H1 (cell line): ENCODE measurements at places on chromosomes 16 and 17. TPM values are rescaled to one million over a fixed set of nuclear protein-coding genes. Genes with fewer than 3 reads are reported as not detected.

- no peak for DNase-seq
These were observed 94.3 kb downstream of the C17orf67 start for GRCh38 chr17:56739376-56739775.

DNA sequence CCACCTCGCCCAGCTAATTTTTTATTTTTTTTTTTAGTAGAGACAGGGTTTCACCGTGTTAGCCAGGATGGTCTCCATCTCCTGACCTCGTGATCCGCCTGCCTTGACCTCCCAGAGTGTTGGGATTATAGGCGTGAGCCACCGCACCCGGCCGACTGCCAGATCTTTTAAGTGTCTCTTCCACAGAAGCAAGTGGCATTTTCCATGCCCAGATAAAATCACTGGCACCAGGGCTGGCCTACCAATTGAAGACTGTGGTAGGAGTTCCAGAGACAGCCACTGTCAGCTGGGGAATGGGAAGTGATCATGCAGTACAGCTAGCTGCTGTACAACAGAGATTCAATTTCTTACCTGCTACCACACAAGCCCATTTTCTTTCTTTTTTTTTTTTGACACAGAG lies 17.9 kb downstream of the CNP start:
- no peak for DNase-seq

GRCh38 chr16:84578538-84579126 lies 39.2 kb downstream of the COTL1 start:
- no peak for DNase-seq

- DNase-seq: no peak
These were observed 89.0 kb downstream of the SYCE1L start for GRCh38 chr16:77288222-77288621.

- DNase-seq: no peak
These were observed 6.4 kb downstream of the SCNN1G start for GRCh38 chr16:23188911-23189310.

- DNase-seq: no peak
These were observed 14.7 kb downstream of the RABEP2 start for GRCh38 chr16:28910086-28911031.

GRCh38 chr17:38701504-38702165 lies 3.4 kb upstream of the MLLT6 start:
- no peak for DNase-seq

GRCh38 chr17:5248821-5249479 lies 14.3 kb upstream of the SCIMP start:
- no peak for DNase-seq

DNA sequence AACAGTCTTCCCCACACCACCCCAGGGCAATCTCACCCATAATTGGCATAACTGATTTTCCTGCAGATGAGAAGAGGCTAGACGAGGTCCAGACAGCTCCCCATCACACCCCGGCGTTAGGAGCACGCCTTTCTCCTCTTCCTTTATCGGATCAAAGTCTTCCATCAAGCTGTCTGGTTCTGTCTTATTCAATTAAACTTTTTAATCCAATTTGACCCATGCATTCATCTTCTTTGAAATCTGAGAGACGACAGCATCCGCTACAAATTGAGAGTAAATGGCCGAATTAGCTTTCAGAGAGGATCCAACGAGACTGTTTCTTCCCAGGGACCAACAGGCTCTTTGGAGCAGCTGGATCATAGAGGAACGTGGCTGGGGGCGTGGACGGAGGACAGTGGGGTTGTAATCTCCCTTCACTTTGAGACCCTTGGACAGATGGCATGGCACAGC lies 44.4 kb upstream of the GPRC5B start:
- no peak for DNase-seq

DNA sequence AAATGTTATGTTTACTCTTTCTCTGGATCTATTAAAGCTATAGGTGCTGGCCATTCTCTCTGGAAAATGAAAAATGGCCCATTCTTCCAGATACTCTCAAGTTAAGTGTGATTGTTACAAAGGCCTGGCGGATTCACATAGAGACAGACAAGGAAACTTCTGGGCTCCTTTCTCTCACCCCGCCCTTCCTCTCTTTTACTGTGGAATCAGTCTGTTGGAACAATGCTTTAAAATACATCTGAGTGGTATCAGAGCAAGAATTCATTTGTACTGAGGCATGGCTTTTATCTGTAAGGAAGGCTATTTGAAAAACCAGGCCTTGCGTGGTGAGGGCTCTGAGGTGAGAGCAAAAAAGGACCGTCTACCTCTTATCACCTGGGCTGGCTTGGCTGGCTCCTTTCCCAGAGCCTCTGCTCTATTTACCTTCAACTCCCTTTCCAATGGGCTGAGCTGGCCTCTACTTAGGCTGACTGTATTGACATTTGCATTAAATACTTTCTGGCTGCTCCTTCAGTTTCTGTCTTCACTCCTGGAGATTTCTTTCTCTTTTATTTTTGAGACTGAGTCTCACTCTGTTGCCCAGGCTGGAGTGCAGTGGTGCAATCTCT lies 274.0 kb downstream of the PHKB start:
- DNase-seq: no peak

- no peak for DNase-seq
These were observed 9.7 kb upstream of the ANKS4B start for GRCh38 chr16:21223787-21224186.

GRCh38 chr16:59597269-59597668 lies 863.2 kb upstream of the GOT2 start:
- DNase-seq: no peak

- DNase-seq: peak; percentile 62
These were observed 16.5 kb downstream of the CDIP1 start for GRCh38 chr16:4522051-4522581.

DNA sequence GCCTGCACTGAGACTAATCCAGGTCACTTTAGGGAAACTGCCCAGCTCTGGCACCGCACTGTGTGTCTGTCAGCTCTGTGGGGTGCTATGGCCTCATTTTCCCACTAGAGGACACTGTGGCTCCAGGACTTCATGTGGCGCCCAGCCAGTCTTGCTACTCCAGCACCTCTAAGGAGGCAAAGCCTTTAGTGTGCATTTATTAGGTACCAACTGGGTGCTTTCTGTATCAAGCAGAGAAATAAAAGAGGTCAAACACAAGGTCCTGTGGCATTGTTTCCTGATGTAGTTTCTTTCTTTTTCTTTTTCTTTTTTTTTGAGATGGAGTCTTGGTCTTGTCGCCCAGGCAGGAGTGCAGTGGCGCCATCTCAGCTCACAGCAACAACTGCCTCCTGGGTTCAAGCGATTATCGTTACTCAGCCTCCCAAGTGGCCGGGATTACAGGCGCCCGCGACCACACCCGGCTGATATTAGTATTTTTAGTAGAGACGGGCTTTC lies 12.5 kb upstream of the RHBDL3 start:
- peak; percentile 59 for DNase-seq

DNA sequence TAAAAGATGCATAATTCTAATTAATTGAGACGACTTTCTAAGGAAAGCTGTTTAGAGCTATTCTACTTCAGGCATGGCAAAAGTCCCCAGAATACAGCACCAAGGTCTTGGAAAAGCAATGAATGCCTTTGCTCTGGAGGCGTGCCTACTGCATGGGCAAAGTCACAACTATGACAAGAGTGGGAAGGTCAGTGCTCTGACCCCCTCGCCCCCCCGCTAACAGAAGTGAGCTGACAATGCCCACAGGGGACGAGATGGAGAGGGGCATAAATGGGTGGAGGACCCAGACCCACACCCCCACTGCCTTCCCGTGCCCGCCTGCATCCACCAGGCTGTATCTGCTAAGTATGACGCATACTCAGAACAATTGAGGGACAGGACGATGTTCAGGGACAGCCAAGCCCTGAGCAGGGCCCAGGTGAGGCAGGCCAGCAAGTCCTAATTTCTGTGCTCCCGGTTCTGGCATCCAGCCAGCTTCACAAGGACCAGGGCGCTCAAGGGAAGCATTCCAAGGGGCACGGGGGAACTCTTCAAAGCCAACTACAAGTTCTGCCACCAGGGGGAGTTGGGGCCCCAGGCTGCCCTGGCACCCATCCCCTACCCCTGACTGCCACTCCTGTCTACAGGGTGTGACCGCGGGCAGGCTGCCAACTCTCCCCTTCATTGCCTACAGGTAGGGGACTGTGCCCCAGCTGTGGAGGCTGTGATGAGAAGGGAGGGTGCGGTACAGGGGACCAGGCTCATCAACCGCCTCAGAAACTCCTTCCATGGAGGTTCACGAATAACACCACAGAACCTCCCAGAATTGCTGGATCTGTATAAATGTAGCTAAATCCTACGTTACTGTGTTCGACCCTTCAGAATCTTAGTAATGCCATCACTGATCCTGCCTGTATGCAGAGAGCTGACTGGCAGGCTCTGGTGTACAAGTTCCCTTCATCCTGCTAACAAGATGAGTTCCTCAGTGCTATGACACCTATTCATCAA lies 20.8 kb downstream of the NPRL3 start:
- DNase-seq: peak; percentile 58

DNA sequence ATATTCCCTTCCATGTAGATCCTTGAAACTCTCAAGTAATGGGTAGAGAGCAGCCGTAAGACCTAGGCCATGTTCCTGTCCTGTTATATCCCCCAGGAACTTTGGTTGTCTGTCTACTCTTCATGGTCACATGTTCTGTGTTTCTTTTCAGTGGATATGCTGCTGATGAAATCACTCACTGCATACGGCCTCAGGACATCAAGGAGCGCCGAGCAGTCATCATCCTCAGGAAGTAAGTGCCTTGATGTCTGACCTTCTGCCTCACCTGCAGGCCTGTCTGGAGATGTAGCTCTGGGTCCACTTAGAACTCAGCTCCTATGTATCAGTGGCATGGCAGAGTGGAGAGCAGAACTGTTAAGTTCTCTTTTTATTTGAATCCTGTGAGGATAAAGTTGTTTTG lies 11.2 kb downstream of the ALKBH5 start:
- DNase-seq: no peak

DNA sequence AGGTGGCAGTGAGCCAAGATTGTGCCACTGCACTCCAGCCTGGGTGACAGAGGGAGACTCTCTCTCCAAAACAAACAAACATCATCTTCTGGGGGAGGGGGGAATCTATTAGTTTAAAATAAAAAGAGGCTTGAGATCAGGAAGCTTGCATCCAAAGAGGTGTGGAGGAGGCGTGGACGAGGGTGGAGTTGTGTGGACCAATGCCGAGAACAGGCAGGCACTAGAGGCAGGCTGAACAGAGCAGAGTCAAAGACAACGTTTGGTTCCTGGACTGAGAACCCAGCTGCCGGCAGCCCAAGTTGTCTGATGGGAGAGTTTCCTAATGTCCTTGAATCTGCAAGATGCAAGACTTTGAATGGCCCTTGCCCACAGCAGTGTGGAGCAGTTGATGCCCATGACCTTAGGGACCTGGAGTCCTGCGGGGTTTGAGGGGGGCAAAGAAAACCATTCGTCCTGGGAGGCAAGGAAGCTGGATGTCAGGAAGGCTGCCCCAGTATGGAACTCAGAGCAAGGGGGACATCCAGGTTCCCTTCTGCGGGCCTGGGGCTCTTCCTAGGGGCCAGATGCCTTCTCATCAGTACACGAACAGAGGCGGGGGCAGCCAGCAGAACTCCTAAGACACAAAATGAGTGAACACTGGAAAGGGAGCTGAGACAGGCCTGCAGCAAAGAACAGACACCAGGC lies 9.2 kb downstream of the TBC1D16 start:
- no peak for DNase-seq

DNA sequence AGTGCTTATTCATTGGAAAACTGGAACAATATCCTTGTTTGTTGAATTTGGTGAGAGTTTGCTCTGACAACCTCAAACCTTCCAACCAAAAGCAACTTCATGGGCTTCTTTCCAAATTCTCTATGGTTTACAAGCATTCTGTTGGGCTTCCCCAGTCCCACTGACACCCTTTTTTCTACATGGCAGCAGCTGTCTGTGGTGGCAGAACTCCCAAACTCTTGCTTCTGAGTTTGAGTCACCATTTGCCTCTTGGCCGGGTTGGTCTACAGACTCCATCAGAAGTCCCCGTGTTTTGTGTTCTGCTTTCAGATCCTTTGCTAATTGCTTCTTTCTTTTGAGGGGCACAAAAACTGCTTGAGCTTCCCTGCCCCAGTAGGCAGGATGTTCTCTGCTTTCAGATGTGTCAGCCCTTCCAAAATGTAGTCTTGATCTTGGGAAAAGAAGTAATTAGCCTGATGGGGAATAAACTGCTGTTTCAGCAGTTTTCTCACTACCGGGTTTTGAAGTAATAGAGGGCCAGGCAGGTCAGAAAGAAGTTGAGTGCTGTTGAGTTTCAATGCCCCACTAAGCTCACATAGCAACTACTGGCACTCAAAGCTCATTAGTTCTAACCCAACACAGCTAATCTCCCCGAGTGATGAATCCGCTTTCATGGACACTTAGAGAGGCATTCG lies 80.7 kb downstream of the HS3ST3A1 start:
- DNase-seq: no peak

DNA sequence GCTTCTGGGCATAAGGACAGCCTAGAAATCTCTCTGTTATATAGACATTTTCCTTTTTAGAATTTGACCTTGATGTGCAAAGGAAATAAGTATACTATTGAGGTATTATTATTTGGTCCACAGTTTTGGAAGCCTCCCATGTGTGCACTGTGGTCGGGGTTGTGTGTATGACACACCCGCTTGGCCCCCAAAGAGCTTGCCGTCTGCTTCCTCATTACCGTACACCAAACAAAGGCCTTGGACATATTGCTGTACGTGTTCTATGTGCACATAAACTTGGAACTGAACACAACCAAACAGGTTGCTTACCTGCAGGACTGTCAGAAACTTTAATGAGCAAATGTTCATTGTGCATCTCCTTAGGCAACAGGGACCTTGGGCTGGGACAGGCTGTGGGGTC lies 38.2 kb downstream of the METRNL start:
- DNase-seq: no peak

DNA sequence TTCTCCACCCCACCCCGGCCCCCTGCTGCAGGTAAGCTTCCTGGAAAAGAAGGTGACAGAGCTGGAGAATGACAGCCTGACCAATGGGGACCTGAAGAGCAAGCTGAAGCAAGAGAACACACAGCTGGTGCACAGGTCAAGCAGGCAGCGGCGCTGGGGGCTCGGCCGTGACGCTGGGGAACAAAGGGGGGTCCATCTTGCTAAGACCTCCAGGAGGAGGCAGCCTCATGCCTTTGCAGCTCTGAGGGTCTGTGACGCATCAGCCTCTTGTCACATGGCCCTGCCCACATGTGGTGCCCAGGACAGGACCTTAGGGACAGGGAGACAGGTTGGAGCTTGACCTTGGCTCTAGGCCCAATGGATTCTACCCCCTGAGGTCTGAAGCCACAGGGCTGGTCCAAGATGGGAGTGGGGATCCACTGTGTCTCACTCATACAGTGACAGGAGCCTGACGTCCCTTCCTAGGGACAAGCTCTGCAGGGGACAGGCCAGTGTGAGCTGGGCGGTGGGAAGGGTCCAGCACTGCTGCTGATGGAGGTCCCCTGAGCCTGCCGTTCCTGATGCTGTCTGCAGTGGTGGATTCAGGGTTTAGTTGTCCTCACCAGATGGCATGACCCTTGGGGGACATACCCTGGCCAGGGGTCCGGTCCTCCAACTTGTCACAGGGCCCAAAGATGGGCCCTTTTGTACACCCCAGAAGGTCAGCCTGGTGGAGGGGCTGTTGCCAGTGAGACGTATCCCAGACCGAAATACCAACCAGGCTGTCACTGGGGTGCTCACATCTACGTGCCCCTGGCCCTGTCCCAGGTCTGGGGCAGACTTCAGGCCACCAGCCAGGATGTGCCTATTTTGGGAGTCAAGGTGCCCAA lies 132.6 kb downstream of the RAB11FIP4 start:
- DNase-seq: no peak

Gene COX6A2
- total RNA-seq: not detected in 2 replicates

Gene EPOP
- total RNA-seq: 3.3 and 4.0 TPM in 2 replicates

Gene SLC12A3
- not detected in 2 replicates for total RNA-seq

Gene MT1M
- total RNA-seq: not detected in 2 replicates

Gene BCL6B
- total RNA-seq: 7.4 and 8.7 TPM in 2 replicates

Gene RHBDL3
- 11.8 and 12.2 TPM in 2 replicates for total RNA-seq

Gene IRX3
- total RNA-seq: 1.6 and 2.9 TPM in 2 replicates

Gene NOS2
- 1.8 and 1.9 TPM in 2 replicates for total RNA-seq

Gene IL34
- total RNA-seq: 4.0 and 4.6 TPM in 2 replicates

Gene TMEM204
- not detected in 2 replicates for total RNA-seq
